Smooth muscle cell of the umbilical artery (primary cell): ENCODE measurements at places on chromosomes 2 and 18. TPM values are rescaled to one million over a fixed set of nuclear protein-coding genes. Genes with fewer than 3 reads are reported as not detected.

Gene SCN3A
- total RNA-seq = 0.05 and 0.89 TPM in 2 replicates

Gene AMER3
- total RNA-seq = not detected in 2 replicates

Gene TEKT4
- not detected in 2 replicates for total RNA-seq

Gene PXDN
- 785 and 893 TPM in 2 replicates for total RNA-seq

Gene DNER
- total RNA-seq = 0.30 and 0.74 TPM in 2 replicates

Gene RAB6C
- not detected in 2 replicates for total RNA-seq

Gene SOWAHC
- 7.4 and 11.1 TPM in 2 replicates for total RNA-seq

Gene STK39
- 19.3 and 31.3 TPM in 2 replicates for total RNA-seq

Gene CPO
- 0.30 TPM in 1 of 2 replicates, not detected in the other for total RNA-seq

Gene C2orf49
- 26.7 and 32.0 TPM in 2 replicates for total RNA-seq

Gene NCOA1
- 9.8 and 11.7 TPM in 2 replicates for total RNA-seq

Gene DSC3
- total RNA-seq = 29.1 and 31.7 TPM in 2 replicates

Gene ACMSD
- not detected in 2 replicates for total RNA-seq

Gene SCN1A
- total RNA-seq = not detected in 2 replicates

Gene RBBP8
- total RNA-seq = 20.8 and 28.8 TPM in 2 replicates

Gene CDH2
- 523 and 677 TPM in 2 replicates for total RNA-seq

Gene TRIM43
- not detected in 2 replicates for total RNA-seq

Gene DPP4
- total RNA-seq = 178 and 489 TPM in 2 replicates

Gene TYW5
- total RNA-seq = 11.0 and 11.9 TPM in 2 replicates

Gene CD8B2
- total RNA-seq = not detected in 2 replicates

Gene LRP2
- total RNA-seq = not detected in 2 replicates

Gene UCN
- total RNA-seq = 0.30 and 0.42 TPM in 2 replicates

Gene PAX8
- 0.30 and 0.65 TPM in 2 replicates for total RNA-seq

Gene PHLPP1
- total RNA-seq = 2.7 and 5.7 TPM in 2 replicates

Gene DUSP2
- 3.0 and 4.2 TPM in 2 replicates for total RNA-seq

Gene FRZB
- under 0.01 and 0.23 TPM in 2 replicates for total RNA-seq

Gene REEP1
- total RNA-seq = under 0.01 and 0.18 TPM in 2 replicates

Gene PTPRM
- 46.0 and 50.6 TPM in 2 replicates for total RNA-seq

Gene QPCT
- total RNA-seq = 44.2 and 44.5 TPM in 2 replicates

Gene EDAR
- not detected in 2 replicates for total RNA-seq
